ENCODE measurements at places on chromosomes 3 and 15.

DNA sequence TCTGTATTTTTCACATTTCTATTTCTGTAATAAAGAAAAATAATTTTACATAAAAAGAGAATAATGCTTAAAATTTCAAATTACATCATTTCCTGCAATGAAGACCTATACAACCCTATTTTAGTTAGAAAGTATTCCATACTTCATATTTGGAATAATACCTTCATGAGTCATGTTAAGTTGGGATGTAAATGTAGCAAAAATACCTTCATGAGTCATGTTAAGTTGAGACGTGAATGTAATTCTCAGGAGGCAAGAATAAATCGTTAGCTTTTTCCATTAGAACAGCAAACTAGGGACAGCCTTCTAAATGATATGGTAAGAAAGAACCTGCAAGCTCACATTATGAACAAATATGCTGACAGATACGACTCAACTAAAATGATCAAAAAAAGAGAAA is 91.9 kb downstream of the NAALADL2 start:
- no peak for DNase-seq

DNA sequence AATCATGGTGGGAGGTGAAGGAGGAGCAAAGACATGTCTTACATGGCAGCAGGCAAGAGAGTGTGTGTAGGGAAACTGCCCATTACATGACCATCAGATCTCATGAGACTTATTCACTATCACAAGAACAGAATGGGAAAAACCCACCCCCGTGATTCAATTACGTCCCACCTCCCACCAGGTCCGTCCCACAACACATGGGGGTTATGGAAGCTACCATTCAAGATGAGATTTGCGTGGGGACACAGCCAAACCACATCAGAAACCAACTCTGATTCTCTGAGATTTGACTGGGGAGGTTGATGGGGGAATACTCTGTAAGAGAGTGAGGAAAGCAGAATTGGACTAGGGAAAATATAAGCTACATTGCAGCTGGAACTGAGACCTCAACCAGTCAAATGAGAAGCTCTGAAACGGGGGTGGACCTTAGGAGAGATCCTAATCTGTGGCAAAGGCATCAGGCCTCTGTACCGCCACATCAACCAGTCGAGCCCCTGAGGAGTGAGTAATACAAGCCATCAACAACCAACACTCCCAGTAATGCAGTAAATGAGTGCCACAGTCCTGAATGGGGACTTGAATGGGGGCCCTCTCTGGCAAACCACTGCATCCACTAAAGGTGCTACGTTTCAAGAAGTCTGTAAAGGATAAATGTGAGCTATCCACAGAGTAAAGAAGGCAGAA is 207.9 kb upstream of the GADL1 start:
- no peak for DNase-seq

- DNase-seq: no peak
These were observed 203.5 kb upstream of the TBC1D5 start for GRCh38 chr3:17945799-17946399.

GRCh38 chr15:74168711-74169126 is 4.8 kb upstream of the ISLR start:
- DNase-seq: no peak

DNA sequence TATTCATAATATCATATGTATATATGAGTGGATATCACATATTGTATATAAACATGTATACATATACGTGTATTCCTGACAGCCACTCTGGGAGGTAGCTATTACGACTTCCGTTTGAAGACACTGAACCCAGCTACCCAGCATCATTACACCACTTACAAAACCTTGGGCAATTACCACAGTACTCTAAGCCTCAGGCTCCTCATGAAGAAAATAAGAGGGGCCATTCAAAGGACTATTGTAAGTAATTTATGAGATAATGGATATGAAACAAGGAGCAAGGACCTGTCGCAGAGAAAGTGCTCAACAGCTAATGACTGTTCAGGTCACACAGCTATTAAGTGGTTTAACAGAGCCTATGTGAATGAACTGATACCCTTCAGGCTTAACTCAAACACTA is 52.4 kb downstream of the KCNMB2 start:
- no peak for DNase-seq

Measured in NCI-H526 (cell line).